ENCODE measurements at places on chromosomes 12 and 14.
A peak's percentile ranks its signal among the peaks of the same experiment; 100 is the strongest.

- DNase-seq: peak; percentile 3
Measured at GRCh38 chr14:38808734-38809455, 294.1 kb downstream of the SEC23A start.

DNA sequence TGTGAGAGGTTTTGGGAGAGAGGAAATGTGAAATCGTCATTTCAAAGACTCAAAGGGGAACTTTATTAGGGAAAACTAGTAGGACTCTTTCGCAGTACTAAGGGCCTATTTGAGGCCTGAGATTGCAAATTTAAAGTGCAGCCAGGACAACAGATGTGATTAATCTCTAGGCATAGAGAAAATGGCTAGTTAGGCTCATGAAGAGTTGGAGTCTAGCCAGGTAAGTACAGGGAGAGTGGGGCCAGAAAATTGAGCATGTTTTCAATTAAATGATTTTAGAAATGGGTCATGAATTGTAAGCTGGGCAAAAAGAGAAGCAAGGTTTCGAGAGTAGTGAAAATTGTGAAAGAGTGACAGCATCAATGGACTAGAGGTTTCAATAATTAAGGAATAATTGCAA, 91.9 kb upstream of the LMNTD1 start:
- no peak for DNase-seq

GRCh38 chr12:49636979-49637755, 13.8 kb downstream of the PRPF40B start:
- peak; percentile 38 for DNase-seq

- DNase-seq: no peak
Measured at GRCh38 chr12:69708649-69709048, 9.5 kb upstream of the BEST3 start.

DNA sequence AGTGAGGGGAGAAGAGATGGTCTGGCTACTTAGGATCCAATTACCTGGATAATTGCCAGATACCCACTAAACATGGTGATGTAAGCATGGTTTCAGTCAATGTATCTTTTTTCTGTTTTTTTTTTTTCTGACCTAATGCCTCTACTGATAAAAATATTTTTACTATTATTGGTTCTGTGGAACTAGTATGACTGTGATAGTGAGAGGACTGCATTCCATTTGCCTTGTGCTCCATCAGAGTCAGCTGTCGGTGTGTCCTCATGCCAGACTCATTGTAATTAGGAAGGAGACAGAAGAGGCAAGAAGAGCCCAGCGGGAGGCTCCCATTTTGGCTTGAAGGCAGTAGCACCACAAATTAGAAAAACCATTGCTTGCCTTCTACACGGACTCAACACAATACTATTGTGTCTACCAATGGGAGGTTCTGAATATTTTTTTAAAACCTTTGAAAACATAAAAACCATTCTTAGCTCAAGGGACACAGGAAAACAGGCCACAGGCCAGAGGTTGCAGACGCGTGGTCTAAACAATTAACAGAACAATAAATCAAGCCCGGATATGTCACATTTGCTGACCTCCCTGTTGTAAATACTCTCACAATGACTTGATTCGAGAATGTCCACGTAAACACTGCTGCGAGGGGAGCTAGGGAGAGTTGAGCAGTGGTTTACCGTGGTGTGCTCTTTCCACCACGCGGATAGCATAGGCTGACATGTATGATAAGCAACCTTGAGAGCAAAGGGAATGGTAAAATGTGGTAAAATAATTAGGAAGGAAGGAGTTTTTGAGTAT, 13.5 kb upstream of the DCP1B start:
- no peak for DNase-seq

- DNase-seq: peak; percentile 56
Measured at GRCh38 chr14:22819151-22819988, 4.1 kb upstream of the SLC7A7 start.

- DNase-seq: no peak
Measured at GRCh38 chr12:118520214-118521035, 144.1 kb downstream of the SUDS3 start.

DNA sequence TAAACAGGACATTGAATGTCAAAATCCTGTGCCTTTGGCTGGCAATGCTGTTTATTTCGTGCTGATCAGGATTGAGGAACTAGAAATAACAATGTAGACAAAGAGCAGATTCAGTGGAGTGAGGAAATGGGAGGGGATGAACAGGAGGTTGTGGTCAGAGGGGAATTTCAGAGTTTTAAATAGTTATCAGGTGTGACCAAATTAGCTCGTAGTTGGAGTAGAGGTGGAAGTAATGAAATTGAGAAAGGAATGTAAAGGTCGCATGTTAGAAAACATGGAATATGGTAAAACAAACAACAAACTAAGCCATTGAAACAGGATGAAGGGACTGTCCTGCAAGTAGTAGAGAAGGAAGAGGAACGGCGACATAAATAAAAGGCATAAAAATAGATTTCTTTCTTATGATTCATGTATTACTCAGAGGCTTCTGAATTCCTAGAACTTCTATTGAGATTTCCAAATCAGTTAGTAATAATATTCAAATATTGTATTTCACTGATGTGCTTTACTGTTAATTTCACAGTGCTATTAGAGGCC, 9.5 kb upstream of the SAV1 start:
- DNase-seq: peak; percentile 90

GRCh38 chr12:67647181-67647798, 1.3 kb upstream of the DYRK2 start:
- DNase-seq: no peak

- DNase-seq: no peak
Measured at GRCh38 chr12:128267131-128267622, at the start of gene TMEM132C. Gene TMEM132C (plus strand): TSS chr12:128267170. CDS start chr12:128267403, 233 bp downstream.

- no peak for DNase-seq
Measured at GRCh38 chr12:63782466-63782865, 2.8 kb downstream of the RXYLT1 start.

GRCh38 chr14:77036484-77037214, 8.1 kb upstream of the IRF2BPL start:
- no peak for DNase-seq

GRCh38 chr14:97283426-97283825, 486.2 kb downstream of the VRK1 start:
- DNase-seq: no peak

- DNase-seq: no peak
Measured at GRCh38 chr14:73243341-73243740, 6.0 kb downstream of the PAPLN start.

DNA sequence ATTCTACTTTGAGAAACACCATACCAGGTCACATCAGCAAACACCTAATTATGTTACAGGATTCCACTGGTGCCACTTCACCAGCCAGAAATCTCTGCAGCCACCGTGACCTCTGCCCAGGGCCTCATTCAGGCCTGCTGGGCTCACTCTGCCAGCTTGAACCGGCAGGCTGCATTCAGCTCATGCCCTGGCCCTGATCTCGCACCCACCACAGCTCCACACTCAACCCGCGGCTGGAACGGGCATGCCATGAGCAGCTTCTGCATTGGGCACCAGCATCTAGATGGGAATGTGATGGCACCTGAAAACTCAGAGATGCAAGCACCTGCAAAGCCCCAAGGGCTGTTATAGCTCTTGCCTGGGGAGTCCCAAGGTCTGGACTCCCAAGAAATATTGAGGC, 168.7 kb downstream of the DPY19L2 start:
- no peak for DNase-seq

GRCh38 chr12:114287821-114288525, 118.0 kb downstream of the TBX5 start:
- no peak for DNase-seq

GRCh38 chr12:128250096-128250495, 16.9 kb upstream of the TMEM132C start:
- DNase-seq: no peak
